ENCODE measurements at places on chromosomes 3 and 15.

- DNase-seq = no peak
These were observed 8.6 kb downstream of the ZNF445 start for GRCh38 chr3:44468572-44469520.

DNA sequence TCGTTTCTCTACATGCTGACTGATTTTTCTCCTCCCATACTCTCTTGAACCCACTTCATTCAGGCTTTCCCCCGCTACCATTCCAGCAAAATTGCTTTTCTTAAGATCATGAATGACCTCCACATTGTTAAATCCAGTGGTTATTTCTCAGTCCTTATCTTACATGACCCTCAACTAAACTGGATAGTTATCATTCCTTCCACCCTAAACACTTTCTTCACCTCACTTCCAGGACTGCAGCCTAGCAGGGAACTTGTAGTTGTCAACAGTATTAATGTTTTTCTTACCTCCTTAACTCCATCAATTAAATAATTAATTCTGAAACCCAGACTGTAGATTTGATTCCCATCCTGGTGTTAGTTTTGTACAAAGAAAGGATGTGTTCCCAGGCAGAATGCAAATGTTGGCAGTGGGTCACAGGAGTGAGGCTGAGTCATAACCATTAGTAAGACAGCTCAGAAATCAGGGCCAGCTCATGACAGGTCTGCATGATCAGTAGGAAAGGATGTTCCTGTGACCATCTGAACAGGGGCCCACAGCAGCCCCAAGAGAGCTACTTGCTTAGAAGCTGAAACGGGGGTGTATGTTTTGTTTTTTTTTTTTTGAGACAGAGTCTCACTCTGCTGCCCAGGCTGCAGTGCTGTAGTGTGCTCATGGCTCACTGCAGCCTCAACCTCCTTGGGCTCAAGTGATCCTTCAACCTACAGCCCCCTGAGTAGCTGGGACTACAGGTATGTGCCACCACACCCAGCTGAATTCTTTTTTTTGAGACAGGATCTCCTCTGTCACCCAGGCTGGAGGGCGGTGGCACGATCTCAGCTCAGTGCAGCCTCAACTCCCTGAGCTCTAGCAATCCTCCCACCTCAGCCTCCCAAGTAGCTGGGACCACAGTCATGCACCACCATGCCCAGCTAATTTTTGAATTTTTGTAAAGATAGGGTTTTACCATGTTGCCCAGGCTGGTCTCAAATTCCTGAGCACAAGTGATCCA lies 9.1 kb downstream of the BCL2L10 start:
- no peak for DNase-seq

GRCh38 chr3:193055352-193055751 lies 137.7 kb upstream of the MB21D2 start:
- DNase-seq = no peak

DNA sequence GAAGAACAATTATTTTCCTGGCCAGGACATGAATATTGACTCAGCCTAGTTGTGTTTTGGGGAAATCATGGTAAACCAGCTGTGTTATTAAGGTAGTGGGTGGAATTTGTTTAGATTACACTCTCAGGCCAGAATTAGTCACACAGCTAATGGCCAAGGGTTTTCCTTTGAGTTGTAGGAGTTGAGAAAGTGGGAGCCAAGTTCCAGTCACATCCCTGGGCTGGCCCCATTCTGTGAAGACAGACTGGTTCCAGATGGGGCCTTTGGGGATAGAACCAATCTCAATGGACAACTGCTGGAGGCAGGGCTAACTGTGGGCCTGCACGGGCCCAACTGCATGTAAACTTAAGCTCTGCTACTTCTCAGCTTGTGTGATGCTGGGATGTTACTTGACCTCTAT lies 1.4 kb upstream of the RASL12 start:
- no peak for DNase-seq

DNA sequence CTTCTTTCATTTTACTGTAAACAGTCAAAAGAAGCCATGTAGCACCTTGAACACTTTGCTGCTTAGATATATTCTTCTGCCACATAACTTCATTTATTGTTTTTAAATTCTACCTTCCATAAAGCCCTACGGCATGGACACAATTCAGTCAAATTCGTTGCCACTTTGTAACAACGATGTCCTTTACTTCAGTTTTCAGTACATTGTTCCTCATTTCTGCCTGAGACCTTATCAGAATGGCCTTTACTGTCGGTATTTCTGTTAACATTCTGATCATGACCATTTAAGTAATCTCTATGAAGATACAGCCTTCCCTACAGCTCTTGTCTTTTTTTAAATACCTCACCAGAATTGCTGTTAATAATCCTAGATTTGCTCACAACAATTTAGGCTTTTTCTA lies 466.9 kb downstream of the NAALADL2 start:
- DNase-seq = no peak

DNA sequence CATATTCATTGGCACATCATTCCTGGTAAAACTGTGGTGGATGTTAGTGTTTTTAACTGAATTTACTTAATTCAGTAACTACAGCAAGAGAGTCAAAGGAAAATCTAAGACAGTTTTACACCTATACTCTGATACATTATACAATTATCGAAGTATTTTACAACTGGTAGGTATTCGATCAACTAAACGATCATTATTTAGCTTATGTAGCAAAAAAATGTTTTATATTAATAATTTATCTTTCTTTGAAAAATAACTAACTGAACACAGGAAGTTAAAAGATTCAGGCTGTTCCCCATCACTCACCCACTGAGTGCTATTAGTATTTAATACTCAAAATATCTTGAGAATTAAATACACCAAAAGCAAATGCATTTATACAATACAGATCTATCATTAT lies 21.0 kb downstream of the ICE2 start:
- DNase-seq = no peak

DNA sequence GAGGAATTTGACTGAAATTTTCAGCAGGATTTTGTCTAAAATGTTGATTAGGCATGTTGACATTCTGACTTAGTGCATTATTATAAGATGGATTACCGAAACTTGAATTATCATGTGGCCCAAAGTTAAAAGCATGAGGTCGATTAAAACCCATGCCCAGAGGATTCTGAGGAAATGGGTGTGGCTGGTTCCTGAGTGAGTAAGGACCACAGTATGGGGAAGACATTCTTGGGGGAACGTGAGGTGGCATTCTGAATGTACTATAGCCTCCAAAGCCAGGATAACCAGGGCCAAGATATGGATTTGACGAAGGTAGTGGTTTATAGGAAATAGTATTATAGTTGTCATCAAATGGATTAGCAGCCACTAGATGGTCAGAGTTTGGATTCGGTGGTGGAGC lies 38.7 kb upstream of the DNAAF4 start:
- DNase-seq = no peak

All from activated CD8-positive, alpha-beta memory T cell treated with anti-CD3 and anti-CD28 coated beads for 1 hour (primary cell).